SHP77 treated with DMSO at 0.1 percent for 48 hours (cell line): ENCODE measurements at places on chromosomes 11 and 22.

DNA sequence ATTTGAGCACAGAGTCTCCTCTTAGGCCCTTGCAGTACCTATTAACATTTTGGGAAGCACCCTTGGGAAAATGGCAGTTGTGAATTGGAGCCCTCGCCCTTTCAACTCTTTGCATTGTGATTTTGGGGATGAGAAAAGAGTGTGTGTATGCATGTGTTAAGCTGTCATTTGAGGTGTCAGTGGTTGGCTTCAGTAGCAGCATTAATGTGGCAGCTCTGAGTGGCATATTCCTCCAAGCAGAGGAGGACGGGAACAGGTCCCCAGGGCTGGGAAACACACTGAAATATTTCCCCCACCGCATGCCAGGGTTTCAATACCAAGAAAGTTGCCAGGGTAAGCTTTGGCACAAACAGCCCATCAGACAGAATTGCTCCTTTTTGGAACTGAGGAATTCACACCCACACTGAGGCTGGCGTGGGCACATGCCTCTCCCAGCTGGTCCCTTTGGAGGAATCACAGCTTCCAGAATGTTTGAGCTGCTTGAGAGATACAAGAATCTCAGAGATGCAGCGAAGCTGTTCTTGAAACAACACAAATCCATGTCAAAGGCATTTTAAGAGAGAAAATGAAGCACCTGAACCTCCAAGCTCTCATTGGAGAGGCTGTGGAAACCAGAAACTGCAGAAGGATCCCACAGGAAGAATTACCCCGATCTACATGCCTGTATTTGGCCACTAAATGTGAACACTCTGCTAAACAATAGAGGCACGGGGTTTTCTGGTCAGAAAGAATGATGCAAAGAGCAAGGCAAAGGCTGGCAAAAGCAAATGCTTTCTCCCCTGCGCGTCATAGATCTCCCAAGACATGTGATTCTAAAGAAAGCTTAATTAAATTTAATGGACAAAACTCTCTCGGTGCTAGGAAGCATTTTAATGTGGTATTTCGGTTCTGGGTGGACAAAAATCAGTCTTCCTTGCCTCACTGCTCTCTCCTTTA lies 67.2 kb upstream of the RCN1 start:
- DNase-seq = no peak

GRCh38 chr11:3732671-3733436 lies 61.7 kb upstream of the CHRNA10 start:
- no peak for DNase-seq

DNA sequence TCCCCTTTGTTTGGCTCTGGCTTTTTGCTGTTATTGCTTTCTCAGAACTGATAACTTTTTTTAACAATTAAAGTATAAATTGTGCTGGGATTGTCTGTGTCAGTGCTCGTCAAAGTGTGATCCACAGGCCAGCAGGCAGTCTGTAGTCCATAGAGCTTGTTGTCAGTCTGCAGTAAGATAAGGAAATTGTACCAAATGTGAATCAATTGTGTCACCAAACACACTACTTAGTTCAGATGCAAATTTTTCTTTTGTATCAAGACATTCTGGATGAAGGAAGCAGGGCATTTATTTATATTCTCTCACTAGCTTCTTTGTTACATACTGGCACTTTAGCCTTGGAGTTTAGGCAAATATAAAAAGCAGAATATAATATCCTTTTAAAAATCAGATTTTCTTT lies 121.0 kb downstream of the WNT11 start:
- DNase-seq = no peak

- peak; percentile 34 for DNase-seq
These were observed 2.4 kb downstream of the FADS1 start for GRCh38 chr11:61814247-61814957.

DNA sequence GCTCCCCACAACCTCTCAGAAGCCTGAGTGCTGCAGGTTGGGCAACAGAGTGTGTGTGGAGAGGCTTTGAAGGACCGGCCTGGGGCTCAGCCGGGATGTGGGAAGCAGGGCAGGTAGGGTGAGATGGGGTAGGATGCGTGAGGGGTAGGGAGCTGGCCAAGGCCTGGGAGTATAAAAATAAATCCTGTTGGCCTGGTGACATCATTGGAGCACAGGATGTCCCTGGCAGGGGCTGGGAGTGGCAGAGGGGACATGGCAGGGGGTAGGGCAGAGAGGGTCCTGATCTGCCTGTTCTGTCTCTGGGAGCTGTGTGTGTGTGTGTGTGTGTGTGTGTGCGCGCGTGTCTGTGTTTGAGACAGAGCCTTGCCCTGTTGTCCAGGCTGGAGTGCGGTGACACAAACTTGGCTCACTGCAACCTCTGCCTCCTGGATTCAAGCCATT lies 28.6 kb downstream of the TEF start:
- DNase-seq = no peak

- DNase-seq = no peak
These were observed 1055.3 kb downstream of the BRD1 start for GRCh38 chr22:48772286-48772907.

DNA sequence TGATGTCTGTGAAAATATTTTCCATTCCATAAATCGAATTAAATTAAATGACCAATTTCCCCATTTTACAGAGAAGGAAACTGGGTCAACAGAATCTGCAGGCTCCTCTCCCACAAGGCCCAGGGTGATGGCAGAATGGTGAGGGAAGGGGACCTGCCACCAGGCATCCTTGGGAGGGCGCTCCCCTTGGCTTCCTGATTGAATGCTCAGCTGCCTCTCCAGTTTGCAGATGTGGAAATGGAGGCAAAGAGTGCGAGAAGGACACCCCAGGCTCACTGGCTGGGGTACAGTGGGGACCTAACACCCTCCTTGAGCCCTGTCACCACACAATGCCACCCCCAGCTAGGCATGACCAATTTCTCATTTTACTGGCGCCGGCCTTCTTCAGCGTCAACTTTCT lies 28.5 kb upstream of the CSNK1E start:
- no peak for DNase-seq

GRCh38 chr11:47509077-47509536 lies 43.8 kb downstream of the CELF1 start:
- no peak for DNase-seq

- DNase-seq = no peak
These were observed 3.1 kb upstream of the OOSP4A start for GRCh38 chr11:59960502-59961381.

DNA sequence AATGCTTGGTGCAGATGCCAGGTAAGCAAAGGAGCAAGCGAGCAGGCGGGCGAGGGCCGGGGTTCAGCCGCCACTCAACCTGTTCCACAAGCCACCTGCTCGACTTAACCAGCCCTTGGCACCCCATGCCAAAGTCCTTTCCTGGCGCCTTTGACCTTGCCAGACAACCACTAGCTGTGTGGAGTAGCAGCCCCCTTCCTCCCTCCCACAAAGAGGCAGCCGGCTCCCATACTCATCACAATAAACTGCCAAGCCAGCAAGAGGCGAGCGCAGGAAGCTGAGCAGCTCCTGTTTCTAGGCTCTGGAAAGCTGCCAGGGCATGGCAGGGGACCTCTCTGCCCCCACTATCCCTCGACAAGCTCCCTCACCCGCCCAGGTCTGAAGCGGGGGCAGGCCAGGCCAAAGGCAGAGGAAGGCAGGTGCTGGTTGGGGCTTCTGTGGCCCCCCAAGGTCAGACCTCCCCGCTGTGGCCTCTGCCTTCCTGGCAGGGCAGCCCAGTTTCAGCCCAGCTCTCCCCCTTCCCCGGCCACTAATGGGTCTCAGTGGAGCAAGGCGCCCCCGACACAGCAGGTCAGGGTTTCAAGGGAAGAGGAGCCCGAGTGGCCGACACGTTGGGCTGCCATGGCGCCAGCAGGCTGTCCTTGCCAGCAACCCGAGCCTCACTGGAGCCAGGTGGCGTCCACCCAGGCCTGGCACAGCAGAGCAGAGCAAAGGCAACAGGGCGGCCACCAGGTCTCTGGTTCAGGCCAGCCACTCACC lies 15.3 kb downstream of the MACROD1 start:
- DNase-seq = no peak

DNA sequence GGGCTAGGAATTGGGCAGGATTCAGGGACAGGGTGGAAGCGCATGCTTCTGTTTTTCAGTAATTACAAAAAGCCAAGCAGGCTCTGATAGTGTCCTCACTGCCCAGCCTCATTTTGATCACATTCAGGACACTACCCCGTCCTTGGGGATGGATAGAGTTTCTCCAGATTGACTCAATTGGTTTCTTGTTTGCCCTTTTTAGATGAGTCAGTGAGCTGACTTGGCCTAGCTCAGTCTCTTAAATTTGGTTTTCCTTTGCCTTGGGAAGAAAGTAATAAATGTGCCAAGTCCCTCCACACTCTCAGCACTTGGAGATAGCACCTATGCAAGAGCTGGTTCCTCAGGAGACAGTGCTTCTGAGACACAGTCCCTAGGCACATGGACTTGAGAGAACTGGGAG lies 25.5 kb downstream of the DKK3 start:
- DNase-seq = no peak

DNA sequence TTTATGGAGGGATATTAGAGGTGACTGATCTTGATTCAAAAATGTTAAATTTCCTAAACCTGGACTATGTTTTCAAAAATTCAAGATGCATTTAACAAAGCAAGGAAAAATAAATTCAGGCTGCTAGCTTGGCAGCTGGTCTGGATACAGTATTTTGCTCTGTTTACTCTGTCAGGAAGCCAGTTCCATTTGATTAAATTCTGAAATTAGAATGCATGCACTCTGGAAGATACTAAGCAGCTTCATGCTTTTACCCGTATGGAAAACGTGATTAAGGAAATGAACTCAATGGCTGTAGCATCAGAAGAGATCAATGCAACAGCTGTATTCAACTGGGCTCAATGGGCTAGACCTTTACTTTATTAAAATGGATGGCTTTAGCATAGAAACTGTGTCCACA lies 14.2 kb downstream of the C11orf71 start:
- DNase-seq = no peak

DNA sequence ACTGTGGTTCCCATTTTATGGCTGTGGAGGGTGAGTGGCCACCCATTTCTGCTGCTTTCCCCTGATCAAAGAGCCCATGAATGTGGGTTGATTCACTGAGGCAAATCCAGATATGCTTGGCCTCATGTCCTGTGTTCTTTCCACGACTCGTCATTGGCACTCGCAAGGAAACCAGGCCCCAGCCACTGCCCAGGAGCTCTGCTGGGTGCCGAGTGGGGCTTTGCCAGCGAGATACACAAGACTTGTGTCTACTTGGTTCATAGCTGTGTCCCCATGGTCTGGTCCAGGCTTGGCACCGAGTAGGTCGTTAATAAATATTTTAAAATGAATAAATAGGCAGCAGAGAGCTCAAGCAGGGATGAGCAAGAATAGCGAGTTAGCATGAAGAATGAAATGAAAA lies 1291.5 kb downstream of the TBC1D22A start:
- no peak for DNase-seq

DNA sequence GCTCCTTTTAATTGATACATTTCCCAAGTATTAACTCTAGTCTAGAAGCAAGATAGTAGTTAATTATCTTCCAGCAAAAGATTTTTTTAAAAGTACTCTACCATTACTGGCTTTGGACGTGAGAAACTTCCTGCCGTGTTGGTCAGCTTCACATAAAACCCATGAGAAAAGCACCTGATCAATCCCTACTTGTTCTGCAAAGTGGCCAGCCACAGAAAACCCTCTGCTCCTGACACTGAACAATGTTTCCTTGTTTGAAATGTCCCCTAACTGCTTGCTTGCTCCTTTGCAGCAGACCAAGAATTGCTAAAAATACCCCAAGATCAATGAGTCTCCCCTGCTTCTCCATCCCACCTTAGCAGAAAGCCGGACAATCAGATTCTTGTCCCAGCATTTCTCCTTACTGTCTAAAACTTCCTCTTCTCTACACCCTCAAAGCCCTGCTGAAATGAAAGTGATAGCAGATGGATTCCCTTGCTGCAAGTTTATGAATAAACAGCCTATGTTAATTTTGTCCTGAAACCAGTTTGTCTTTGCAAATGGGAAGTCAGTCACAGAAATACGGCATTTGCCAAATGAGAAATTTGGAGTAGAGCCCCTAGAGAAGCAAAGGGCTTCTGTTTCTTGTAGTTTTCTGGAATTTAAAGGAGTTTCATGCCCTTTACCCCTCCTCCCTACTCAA lies 207.1 kb upstream of the ARHGAP20 start:
- no peak for DNase-seq

- DNase-seq = no peak
These were observed 466 bp downstream of the FAM168A start for GRCh38 chr11:73597336-73597955.

DNA sequence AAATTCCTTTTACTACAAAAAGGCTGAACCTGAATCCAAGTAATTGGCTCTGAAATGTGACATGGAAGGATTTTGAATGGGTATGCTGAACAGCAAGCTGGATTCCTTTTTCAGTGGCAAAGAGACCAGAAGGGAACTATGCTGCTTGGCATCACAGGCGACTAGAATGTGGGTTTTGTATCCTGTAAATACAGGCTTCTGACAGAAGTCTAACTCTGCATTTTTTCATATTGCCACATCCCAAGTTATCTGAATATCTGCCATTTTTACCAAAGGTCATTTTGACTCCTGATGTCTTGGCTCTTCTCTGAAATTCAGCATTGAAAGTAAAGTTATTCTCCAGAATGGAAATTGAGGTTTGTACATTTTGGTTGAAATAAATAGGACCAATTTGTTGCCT lies 145.7 kb downstream of the ARHGAP42 start:
- DNase-seq = no peak
